ENCODE measurements at places on chromosomes 16 and 17.

GRCh38 chr17:48161127-48161905, 53.8 kb downstream of the SNX11 start:
- DNase-seq, result no peak

- DNase-seq, result no peak
These were observed 590.1 kb downstream of the WWOX start for GRCh38 chr16:78689536-78689935.

- DNase-seq, result no peak
These were observed 3.1 kb downstream of the TNFRSF13B start for GRCh38 chr17:16968786-16969185.

DNA sequence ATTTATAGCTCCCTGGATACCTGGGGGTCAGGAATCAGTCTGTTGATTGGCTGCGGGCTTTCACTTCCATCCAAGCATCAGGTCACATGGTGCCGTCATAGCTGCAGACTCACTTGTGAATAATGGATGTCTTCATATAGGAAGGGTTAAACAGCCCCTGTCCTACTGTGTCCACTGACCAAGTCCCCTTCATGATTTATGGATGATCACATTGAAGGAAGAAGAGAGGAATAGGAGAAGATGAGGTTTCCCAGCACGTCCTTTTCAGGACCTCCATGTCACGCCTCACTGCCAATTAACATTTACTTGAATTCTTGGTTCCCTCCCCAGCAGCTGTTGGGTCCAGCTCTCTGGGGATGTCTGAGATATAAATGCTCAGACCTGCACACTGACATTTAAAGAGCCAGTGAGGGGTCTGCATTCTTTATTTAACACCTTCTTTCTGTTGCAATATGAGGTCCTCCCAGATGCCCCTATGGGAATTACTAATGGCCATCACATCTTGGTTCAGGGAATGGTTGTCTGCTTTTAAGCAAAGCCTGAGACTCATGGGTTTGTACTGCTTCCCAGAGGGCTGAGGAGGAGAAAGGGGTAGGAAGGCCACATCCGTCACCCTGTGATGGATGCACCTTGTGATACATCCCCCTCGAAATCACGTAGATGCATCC, 230.6 kb upstream of the HSBP1 start:
- DNase-seq, result no peak

GRCh38 chr17:61635913-61636432, 45.0 kb upstream of the NACA2 start:
- peak; percentile 18 for DNase-seq

GRCh38 chr16:15658149-15658548, 8.1 kb downstream of the NDE1 start:
- no peak for DNase-seq

DNA sequence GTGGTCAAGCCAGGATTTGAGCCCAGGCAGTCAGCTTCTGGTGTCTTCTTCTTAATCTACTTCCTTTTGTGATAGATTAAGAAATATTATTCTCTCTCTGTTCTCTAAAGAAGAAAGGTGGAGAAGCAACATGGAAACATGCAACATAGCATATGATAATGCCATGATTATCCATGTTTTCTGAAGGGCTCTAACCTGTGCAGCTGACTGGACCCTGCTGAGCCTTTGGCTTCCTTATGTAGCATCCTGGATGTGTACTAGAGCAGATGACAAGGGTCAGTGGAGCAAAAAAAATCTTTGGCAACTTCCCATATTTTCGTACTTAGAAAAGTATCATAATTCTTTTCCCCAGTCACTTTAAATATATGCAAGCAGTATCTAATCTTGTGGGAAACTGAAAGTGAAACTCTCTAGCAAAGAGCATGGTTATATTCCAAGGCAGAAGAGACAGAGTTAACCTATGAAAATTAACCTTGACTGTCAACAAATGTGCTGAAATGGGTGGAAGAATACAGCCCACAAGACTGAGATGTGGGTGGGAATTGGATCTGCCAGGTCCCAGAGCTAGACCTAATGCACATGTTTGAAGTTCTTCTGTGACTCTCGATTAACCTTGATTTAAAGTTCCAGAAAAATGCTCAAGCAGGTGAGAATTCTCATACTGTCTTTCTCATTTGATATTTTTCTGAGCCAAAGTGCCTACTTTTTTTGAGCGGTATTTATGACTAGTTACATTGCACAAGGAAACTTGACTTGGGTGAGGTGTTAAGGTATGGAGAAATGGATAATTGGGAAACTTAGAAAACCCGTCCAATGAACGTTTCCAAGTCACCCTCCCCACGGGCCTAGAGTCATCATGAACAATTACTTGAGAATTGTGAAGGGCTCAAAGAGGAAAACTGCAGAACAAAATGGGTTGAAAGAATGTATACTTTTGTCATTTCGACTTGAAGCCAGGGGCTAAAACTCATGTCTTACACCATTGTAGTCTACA, 248.6 kb downstream of the FTO start:
- no peak for DNase-seq

- no peak for DNase-seq
These were observed 58.1 kb upstream of the CBFA2T3 start for GRCh38 chr16:89034971-89035668.

GRCh38 chr16:89246383-89246902, 28.9 kb downstream of the ZNF778 start:
- no peak for DNase-seq

DNA sequence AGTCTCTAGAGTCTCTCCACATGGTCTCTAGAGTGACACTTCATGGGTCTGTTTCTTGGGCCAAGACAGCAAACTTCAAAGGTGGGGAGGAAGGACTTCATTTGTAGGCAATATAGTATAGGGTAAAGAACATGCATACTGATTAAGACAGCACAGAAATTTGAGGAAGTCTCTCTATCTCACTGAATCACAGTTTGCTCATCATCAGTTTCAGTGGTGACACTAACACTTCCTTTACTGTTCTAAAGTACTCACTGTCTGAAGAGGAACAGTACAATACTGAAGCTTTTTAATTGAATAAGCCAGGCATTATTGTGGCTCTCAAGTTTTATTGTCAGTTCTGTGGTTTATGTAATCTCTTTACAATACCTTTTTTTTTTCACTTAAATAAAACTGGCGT, 656.4 kb upstream of the CDH8 start:
- DNase-seq, result no peak

DNA sequence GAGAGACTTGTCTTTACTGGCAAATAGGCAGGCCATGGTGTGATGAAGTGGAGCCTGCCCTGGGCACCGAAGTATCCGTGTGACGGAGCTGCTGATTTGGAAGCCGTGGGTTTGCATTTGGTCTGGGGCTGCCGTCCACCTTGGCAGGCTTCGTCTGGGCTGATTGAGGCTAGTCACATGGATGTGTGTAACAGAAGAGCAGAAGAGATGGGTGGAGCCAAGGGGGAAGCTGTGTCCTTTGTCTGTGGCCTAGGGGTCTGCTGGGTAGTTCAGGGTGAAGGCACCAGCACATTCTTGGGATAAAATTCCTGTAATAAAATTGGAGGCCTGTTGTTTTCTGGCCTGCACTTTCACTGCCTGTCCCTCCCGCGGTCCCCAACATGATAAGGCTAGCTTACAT, 106.1 kb downstream of the AATF start:
- DNase-seq, result no peak

DNA sequence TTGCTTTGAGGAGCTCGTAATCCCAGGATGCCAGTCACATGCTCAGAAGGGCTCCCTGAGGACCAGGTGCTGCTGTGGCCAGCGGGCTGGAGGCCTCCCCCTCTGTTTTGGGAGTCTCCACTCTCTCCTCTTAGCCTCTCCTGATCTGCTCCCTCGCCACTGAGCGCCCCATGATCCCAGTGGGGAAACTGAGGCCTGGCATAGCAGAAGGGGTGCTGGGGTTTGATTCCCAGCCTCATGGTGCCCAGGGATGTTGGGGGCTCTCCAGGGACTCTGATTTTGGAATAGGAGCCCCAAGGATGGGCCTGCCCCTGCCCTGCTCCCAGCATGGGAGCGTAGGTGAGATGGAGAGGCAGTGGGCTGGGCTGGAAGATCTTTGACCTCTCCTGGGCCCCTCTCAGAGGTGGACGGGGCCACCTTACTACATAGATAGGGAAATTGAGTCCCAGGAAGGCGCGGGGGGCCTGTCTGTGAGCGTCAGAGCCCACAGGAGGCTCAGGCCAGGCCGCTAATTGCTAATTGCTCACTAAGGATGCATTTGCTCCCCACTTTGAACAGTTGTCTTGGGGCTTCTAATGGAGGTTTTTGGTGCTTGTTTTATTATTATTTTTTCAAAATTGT, 525 bp upstream of the ADCY7 start:
- DNase-seq, result no peak

- no peak for DNase-seq
These were observed 787 bp downstream of the AMDHD2 start for GRCh38 chr16:2520784-2521531.

DNA sequence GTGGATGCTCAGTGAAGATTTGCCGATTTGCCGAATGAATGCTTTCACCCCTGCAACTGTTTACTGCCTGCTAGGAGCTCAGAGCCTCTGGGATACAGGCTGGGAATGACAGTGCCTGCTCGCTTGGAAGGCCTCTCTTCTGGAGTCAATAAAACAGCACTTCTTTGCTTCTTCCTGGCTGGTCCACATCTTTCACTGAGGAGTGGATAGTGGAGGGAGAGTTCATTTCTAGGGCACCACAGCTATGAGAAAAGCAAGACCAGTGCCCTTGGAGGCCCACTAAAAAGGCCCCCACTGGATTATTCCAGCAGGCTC, 3.1 kb upstream of the USP7 start:
- no peak for DNase-seq

GRCh38 chr17:51869387-51869786, 289.1 kb downstream of the CA10 start:
- no peak for DNase-seq

DNA sequence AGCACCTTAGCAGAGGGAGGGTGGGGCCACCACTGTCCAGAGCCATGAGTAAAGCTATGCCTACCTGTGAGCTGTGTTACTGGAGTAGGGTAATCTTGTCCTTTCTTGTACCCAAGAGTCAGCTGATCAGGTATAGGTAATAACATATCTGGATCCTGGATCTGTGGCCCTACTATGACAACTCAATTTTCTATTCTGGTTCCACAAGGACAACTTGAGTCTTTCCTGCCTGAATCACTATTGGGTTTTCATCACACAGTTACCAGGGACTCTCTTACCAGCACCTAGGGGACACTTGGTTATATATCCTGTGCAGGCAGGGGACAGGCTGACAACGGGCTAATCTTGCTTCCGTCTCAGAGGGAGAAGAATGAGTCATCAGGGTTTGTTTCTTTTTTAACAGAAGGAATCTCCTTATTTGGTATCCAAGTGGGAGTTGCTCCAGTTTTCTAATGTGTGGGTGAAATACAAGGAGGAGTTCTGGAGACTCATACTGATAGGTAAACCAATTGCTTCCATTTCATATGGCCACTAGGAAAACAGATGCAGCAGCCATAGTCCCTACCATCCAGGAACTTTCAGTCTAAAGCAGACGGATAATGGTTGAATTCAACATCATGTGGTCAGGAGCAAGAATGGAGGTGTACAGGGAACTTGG, 6.8 kb downstream of the ZNF267 start:
- DNase-seq, result no peak

- DNase-seq, result no peak
These were observed 137.1 kb downstream of the GAS7 start for GRCh38 chr17:10061111-10061845.

DNA sequence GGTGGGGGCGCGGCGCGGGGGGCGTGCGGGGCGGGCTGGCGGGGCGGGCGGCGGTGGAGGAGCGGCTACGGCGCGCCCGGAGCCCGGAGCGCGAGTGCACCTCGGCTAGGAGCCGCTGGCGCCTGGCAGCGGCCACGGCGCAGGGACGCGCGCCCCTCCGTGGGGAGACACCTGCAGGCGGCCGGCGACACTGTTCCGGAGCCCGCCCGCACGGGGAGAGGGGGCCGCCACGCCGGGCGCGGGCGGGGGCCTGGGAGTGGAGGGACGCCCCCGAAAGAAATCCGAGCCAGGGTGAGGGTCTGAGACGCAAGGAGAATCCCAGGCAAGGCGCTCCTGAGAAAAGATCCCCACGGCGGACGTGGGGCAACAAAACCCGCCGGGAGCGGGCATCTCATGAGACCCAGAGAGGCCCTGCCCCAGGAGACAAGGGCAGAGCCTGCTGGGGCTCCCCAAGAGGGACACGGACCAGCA, at the start of gene GSG1L:
GSG1L (minus strand) TSS at position 124 of the 471 bp plus-strand sequence. CDS start 290 bp downstream, outside the sequence.
- no peak for DNase-seq

DNA sequence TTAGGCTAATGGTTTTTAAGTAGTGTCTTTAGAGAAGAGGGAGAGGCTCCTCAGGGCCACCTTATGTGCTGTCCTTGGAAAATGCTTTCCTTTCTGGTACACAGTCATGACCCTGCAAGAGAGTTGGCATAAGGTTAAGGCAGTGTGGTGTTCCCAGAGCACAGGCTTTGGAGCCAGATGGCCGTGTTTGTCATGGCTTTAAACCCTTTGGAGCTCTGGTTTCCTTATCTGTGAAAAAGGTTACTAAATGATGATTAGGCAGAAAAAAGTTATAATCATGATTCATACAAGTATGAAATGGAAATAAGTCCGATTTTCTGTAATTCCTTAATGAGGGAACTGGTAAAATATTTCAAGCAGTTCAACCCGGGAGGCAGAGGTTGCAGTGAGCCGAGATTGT, 13.2 kb downstream of the UTP4 start:
- no peak for DNase-seq

DNA sequence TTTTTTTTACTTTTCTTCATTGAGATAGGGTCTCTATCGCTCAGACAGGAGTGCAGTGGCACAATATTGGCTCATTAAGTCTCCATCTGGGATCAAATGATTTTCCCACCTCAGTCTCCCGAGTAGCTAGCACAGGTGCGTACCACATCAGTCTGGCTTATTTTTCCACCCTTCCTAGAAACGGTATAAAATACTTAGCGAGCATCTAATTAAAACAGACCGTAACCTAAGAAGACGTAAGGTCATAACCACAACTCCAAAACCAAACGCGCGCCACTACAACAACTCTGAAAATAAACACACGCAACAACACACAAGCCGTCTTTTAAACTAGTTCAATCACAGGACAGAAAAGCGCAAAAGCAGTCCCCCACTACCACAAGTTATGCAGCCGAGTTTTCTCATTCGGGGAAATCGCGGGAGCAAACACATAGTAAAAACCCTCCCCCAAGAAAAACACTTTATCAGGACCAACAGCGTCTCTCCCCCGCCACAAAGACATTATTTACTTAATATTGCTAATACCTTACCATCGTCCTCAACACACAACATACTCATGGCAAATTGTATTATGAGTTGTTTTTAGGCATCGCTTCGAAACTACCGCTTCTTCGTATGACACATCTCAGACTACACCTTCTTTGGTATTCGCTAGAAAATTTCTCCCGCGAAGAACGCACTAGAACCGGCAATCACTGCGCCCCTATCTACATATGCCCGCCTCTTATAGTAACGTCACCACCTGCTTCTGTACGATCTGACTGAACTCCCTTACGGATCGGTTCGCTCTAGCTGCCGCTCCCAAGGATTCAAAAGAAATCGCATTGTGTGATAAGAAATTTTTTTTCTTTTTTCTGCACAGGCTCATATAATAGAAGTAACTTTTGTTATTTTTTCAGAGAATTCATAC, 32.8 kb downstream of the TEX14 start:
- DNase-seq, result peak; percentile 84

- DNase-seq, result no peak
These were observed 29.4 kb downstream of the TBCD start for GRCh38 chr17:82780971-82781893.
